ENCODE measurements at places on chromosomes 1 and 21.

- DNase-seq = no peak
Observed at GRCh38 chr21:31911138-31911907, 38.5 kb downstream of the HUNK start.

GRCh38 chr1:211333906-211334305 lies 7.3 kb downstream of the TRAF5 start:
- no peak for DNase-seq

- DNase-seq = no peak
Observed at GRCh38 chr1:94070865-94071264, 50.1 kb downstream of the ABCA4 start.

DNA sequence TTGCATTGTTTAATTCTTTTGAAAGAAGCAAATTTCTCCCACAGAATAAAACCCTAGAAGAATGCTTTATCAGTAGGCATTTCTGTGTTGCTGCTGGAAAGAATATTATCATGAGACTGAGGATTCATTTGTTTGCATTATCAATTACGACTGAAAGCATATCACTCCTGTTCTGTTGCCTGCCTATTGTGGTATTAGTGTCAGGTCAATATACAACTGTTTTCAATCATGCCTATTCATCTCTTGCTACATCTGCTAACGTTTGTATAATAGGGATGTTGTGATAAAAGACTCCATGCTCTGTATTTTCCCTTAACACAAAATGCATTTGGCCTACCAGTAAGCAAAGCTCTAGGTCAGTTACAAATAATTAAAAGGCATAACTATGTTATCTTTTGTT lies 221.5 kb downstream of the PTPRC start:
- no peak for DNase-seq

DNA sequence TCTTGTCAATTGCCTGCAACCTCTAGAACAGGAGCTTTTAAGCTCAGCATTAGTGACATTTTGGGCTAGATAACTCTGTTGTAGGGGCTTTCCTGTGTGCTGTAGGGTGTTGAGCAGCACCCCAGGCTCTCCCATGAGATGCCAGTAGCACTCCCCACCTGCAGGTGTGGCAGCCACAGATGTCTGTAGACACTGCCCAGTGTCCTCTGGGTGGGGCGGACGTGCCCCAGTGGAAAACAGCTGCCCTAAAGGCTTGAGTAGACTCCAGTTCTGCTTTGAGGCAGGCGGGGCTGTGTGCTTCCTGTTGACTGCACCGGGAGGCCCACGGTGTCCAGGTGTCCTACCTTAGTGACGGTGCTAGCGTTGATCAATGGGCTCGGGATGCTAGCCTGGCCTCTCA lies 16.9 kb upstream of the PWP2 start:
- no peak for DNase-seq

- DNase-seq = no peak
Observed at GRCh38 chr1:34900775-34901502, 28.5 kb downstream of the DLGAP3 start.

GRCh38 chr1:17246971-17247370 lies 1.9 kb upstream of the PADI3 start:
- DNase-seq = no peak

DNA sequence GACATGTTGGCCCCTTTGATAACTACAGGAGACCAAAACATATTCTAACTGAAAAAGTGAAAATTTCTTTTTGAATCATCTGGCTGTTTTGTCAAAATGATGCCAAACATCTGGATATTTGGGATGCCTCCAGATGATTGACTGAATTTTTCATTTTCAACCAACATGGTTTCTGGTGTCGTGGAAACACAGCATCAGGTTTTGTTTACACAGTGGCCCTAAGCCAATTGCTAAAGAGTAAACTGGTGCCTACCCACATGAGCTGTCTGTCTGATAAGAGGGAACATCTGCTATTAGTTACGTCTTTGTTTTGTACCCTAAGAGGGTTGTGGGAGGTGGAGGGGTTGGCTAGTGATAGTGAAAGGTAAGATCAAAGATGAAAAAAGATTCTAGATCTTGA lies 204.8 kb downstream of the KCNK2 start:
- DNase-seq = no peak

- no peak for DNase-seq
Observed at GRCh38 chr21:17527240-17527639, 14.4 kb downstream of the CXADR start.

GRCh38 chr1:56399795-56400194 lies 179.6 kb downstream of the PLPP3 start:
- no peak for DNase-seq

DNA sequence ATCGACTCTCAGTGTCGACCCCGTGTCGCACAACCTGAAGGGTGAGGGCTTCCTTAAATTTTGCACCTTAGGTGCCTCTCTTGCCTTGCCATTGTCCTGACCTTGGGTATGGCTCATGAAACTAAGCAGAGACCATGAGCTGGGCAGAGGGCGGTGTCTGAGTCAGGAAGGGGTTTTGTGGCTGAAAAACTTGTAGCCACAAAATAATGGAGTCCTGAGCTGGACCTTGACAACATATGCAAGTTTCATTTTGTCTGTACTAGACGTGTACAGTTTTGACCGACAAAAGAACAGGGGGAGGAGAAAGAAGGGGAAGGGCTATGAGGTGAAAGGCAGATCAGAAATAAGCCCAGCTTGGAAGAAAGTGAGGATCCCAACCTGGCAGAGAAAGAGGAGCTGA lies 8.3 kb upstream of the RUNX1 start:
- no peak for DNase-seq

DNA sequence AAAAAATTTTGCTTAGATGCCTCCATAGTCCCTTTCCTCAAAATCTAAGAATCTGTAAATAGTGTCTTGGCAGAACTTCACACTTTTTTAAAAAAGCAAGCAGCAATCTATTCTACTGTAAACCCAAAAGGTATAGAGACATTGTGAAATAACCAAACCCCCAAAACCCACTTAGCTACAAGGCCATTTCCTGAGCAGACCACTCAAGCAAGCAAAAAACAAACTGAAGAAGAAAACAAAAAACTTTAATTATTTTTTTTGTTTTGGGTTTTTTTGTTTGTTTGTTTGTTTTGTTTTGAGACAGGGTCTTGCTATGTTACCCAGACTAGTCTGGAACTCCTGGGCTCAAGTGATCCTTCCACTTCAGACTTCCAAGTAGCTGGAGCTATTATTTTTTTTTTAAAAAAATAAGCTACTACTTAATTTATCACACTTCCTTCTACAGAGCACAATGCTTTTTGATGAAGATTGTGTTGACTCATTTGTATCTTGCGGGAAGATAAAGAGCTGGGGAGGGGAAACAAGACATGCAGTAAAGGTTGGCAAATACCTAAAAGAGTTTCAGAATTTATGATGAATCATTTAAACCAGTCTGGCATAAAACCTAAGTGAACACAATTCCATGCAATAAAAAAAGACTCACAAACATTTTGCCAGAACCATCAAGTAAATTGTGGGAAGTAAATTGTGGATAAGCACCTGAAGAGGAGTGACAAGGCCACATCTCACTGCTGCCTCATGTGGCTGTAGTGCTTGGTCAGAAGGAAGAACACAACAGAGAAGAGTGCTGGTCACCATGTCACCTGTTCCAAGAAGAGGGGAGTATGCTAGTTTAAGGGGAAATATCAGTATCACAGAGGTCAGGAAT lies 2.7 kb upstream of the PTPN22 start:
- no peak for DNase-seq

DNA sequence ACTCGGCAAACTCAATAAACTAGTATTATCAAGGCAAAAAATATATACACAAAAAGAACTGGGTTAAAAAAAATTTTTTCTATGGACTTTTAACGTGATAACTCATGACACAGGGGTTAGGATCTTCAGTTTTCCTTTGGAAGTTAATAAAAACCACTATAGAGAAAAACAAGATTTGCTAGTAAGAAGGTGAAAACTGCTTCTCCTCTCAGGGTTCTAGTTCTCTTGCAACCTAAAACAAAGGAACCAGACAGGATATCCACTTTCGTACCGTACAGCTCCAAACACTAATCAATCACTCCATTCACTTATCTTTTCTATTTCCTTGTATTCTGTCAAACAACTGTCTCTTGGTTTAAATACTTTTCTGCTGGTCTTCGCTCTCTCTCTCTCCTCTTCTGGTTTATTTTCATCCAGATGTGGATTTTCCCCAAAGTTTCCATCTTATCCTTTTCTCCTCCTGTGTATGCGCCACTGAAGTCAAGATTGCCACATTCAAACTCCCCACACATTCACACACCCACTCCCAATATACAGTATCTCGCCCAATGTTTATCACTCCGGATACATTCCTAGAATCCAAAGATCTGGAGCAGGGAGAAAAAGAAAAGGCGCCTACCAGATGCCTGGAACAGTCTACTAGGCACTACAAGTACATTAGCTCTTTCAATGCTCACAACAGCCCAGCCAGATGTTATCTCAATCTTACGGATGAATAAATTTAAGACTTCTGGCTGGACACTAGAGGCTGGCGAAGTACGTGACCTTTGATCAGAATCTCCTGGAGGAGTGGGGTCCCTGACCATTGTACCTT lies 775 bp upstream of the PRPF38B start:
- no peak for DNase-seq

GRCh38 chr1:44507490-44508396 lies 102.7 kb downstream of the RNF220 start:
- DNase-seq = peak; percentile 93

DNA sequence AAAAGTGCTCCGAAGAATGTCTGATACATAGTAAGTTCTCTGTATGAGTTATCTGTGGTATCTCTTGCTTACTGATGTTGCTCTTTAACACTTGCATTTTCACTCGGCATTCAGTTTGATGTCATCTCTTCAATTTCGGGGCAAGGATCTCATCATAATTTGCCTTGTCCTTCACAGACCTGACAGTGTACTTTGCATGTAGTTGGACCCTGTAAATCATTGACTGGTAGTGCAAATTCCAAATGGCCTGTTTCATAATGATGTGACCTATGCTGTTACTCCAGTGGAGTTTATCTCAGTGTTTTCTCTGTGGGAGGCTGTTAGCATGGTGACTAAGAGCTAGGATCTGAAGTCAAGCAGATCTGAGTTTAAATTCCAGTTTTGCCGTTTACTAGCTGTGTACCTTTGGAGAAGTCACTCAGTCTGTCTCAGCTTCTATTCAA lies 34.2 kb upstream of the ABCD3 start:
- no peak for DNase-seq

DNA sequence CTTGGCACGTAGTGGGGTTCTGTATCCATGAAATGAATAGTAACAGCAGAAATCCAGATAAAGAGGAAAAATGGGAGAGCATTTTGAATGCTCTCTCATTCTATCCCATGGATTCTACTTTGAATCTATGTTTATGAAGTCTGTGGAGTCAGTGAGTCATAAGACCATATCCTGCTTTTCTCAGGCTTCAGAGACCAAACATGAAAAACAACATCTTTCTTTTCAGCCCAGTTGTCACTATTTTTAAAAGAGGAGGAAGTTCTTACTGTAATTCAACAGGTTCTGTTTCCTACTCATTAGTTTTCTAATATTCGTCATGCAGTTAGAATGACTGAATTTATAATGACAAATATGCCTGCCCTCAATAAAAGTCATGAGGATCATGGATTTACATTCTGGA lies 39.4 kb upstream of the CD55 start:
- DNase-seq = no peak

DNA sequence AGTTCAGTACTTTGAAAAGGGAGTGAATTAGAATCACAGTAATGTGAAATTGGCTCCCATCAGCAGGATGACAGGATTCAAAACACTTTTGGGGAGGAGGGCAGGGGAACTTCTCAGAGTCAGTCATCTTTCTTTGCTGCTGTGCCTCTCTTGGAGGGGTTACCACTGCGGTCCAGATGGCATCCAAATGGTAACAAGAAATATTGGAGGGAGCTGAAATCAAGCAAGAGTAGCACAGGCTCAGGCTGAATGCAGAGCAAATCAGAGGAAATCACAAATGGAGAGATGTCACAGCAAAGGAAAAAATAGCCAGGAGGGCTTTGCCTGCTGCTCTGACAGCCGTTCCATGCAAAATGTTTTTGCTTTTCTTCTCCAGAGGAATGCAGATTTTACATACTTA lies 75.0 kb upstream of the C8B start:
- DNase-seq = no peak

GRCh38 chr1:228902781-228903433 lies 167.6 kb downstream of the RHOU start:
- DNase-seq = peak; percentile 89

DNA sequence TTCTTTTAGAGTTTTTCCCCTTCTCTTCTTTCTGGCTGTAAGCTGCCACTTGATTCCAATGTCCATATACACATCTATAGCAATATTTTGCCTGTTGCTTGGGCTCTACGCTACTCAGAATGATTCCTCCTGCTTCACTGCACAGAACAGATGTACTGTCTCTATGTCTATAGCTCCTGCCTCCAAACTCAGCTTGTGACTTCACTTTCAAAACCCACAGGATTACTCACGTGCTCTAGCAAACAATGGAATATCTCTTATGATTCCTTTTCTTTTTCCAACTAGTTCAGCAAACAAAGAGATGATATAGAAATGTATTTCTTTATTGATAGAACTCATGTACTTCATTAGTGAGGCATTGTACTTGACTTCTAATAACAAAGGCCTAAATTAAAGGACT lies 80.5 kb upstream of the SOX13 start:
- DNase-seq = no peak

DNA sequence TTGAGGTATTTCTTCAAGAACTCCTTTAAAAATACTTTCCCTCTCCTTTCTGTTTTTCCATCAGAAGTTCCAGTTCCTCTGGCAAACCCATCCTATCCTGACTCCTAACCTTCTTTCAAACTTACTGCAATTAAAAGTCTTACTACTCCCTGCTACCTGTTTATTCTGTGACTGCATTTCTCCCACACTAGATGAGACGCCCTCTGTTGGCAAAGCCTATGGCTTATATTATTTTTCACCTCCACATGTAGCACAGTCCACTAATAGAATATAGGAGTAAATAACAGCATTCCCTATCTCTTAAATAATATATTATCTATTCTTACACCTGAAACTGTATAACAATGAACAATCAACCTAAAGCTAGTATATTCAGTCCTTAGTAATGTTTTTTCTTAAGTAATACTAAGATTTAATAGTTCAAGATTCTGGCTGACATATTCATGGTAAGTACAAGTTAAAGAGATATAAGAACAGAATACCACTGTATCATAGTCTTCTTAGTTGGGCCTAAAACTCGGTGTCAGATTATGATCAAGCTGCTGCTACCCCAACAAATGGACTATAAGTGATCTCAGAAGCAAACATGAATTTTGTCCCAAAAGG lies 54.8 kb downstream of the RAB3GAP2 start:
- DNase-seq = no peak

- no peak for DNase-seq
Observed at GRCh38 chr1:48923116-48923515, 146.4 kb upstream of the BEND5 start.

GRCh38 chr1:116436611-116436970 lies 63.5 kb downstream of the ATP1A1 start:
- no peak for DNase-seq

DNA sequence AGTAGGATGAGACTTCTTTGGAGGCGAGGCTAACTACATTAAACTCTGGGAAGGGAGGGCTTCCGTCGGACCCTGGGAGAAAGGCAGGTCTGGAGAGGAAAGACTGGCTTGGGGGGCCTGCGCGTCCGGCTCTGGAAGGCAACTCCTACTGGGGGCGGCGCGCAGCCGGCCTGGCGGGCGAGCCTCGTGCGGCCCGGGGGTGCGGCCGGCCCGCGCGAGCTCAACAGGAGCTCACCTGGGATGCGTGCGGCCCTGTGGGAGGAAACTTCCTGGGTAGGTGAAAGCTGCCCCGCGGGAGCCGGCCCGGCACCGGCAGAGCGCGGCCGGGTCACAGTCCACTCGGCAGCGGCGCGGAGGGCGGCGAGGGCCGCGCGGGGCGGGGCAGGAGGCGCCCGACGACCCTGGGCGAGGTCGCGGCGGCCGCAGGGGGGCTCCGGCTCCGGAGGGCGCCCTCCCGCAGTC lies 449 bp downstream of the EPS15 start:
- no peak for DNase-seq

- no peak for DNase-seq
Observed at GRCh38 chr1:188170411-188170810, 1341.7 kb downstream of the PLA2G4A start.

All from substantia nigra (tissue), 51 donors.